ENCODE measurements at places on chromosomes 5 and 9.

DNA sequence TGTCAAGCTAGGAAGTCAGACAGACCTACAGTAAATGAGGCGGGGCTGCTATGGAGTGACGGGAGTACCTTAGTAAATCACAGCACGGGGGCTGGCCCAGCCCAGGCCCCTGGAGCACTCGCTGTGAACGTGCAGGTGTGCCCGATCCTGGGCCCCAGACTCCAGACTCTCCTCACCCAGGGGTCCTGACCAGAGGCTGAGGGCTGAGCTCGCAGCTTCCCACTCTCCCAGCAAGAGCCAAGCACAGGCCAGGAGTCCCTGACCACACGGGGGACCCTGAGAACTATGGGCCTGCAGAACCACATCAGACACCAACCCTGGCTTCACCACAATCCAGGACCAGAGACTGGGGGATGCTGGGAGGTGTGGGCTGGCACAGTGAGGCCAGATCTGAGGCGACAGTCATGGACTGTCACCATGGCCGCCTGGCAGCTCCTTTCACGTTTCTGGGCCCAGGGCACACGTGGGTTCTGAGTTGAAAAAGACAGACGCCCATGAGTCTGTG lies 73.4 kb downstream of the ADAMTS2 start:
- no peak for DNase-seq

GRCh38 chr5:115544043-115544435 lies 536 bp downstream of the FEM1C start:
- peak; percentile 25 for DNase-seq

DNA sequence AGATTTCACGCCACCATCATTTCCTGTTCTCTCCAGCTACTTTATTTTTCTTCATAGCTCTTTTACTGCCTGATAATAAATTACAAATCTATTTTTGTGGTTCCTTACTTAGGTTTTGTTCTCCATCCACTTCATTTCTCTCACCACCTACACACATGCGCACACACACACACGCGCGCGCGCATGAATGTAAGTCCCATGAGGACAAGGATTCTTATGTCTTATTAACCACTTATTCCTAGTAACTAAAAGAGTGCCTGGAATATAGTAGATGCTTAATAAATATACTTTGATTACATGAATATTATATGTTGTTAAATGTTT lies 116.5 kb downstream of the TRPM6 start:
- no peak for DNase-seq

DNA sequence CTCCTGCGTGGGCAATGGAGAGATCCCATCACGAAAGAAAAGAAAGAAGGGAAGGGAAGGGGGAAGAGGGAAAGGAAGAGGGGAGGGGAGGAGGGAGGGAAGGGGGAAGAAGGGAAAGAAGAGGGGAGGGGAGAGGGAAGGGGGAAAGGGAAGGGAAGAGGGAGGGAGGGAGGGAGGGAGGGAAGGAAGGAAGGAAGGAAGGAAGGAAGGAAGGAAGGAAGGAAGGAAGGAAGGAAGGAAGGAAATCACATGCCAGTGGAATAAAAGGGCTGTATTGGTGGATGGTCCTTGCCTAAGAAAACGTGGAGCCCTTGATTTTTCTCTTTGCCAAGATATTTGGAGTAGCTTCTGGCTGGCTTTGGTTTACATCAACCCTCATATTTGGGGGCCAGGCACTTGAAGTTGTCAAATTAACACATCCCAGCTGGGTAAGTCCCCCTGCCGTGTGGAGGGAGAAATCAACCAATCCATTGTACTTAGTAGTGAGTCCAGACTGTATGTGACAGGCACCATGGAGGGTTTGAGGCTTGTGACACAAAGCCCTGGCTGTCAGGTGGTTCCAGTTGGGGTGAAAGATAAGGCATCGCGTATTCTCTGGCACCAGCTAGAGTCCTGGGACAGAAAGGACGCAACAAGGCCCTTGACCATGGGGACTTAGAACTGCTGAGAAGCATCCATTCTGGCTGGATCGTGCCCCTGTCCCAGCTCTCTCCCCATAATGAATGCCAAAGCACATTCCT lies 23.7 kb downstream of the IDNK start:
- no peak for DNase-seq

DNA sequence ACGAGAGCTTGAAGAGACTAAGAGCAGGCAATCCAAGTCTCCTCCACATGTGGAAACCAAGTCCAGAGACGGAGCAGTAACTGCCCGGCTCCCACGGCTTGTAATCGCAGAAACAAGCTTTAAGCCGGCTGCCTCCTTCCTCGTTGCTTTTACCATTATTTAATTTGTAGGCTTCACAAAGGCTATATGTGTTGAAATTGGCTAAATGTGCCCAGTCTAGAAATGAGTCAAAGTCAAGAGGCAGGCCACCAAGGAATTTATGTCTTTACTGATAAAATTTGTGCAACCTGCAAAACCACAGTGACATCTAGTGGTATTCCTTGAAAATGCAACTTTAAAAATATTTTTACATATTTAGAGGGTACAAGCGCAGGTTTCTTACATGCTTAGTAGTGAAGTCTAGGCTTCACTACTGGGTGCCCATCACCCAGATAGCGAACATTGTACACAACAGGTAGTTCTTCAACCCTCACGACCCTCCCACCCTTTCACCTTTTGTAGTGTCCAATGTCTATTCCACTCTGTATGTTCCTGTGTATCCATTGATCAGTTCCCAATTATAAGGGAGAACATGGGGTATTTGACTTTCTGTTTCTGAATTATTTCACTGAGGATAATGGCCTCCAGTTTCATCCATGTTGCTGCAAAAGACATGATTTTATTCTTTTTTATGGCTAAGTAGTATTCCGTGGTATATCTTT lies 33.5 kb upstream of the EBF1 start:
- no peak for DNase-seq

DNA sequence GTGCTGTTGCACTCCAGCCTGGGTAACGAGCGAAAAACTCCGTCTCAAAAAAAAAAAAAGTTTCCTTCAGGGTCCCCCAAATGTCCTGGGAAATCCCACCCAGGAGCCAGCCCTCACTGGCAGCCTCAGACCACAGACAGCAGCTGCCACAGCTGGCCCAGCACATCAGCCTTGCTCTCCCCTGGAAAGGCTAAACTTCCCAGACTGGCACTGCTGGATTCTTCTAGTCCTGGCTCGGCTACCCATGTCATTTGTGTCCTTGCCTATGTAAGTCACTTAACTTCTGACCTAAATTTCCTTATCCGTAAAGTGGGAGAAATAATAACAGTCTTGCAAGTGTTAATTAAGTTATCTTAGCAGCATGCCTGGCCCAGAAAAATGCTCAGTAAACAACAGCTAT lies 8.6 kb upstream of the PRRC2B start:
- DNase-seq, result no peak

DNA sequence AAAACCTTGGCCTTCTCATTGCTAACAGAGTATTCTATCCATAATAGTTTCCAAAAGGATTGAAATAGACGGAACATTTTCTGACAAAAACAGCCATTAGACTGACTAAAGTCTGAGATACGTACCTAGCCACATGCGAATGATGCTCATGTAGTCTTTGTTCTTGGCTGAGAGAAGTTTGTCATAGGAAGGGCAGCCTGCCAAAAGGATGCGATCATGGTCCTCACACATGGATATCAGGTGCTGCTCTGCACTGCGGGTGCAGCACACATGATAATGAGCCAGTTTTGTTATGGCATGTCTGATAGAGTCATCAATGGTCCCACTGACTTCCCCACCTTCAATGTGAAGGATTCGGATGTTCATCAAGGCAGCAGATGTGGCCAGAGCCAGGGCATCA lies 12.3 kb downstream of the GNE start:
- no peak for DNase-seq

DNA sequence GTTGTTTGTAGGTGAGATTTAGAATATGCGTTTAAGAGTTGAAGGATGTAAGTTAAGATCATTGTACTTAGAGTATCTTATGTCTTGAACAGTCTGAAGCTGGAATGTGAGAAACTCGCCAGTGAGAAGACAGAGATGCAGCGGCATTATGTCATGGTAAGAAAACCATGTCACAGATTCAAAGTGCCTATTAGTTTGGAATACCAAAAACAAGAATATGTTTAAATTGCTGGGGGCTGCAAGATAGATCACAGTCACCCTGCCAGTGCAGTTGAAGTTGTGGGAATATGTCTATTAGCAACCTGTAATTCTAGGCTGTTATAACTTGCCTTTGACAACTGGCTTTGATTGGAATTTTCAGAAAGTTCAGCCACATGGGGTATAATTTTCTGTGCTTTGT lies 3.0 kb downstream of the TLE4 start:
- DNase-seq, result no peak

GRCh38 chr5:30103052-30103451 lies 1090.4 kb upstream of the CDH6 start:
- no peak for DNase-seq

DNA sequence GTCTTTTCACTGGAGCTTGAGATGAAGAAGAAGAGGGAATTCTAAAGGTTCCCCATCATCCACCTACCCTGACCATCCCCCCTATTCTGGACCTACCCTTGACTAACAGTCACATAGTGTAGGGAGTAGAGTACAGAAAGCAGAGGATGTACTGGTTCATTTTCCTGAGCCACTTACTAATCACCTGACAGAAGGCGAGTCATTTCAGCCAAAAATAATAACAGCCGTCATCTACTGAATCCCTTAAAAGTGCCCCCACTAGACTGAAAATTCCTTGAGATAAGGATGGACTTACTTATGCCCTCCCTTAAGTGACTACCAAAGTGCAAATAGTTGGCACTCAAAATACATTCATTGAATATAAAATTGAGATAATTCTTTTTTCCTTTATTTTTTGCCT lies 112.2 kb downstream of the FOXD1 start:
- DNase-seq, result no peak

DNA sequence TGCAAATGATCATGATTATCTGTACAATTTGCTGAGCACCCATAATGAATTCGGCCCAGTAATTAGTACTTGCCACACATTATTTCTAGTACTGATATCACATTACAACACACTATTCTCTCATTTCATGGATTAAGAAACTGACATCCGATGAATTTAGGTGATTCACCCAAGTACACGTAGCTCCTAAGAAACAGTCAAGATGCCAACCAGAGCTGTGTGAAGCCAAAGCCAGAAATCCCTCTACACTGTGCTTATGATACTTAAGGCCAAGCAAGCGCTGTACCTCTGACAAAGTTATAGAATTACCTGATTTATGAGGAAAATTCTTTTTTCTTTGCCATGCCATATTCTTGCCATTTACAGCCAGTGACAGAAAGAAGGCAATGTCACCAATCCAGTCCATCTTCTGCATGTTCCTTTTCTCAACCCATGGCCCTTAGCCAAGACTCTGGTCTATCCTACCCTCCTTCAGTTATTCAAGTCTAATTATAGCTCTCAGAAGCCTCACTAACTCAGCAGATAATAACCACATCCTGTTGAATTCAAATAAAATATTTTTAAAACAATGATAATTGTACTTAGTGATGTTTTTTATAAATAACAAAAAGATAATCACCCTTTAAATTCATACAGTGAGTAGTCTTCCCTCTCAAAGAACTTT lies 74.3 kb upstream of the PTGER4 start:
- DNase-seq, result no peak

- no peak for DNase-seq
Observed at GRCh38 chr9:86652736-86653135, 294.6 kb downstream of the GAS1 start.

GRCh38 chr9:104914466-104914865 lies 13.5 kb downstream of the ABCA1 start:
- DNase-seq, result no peak

DNA sequence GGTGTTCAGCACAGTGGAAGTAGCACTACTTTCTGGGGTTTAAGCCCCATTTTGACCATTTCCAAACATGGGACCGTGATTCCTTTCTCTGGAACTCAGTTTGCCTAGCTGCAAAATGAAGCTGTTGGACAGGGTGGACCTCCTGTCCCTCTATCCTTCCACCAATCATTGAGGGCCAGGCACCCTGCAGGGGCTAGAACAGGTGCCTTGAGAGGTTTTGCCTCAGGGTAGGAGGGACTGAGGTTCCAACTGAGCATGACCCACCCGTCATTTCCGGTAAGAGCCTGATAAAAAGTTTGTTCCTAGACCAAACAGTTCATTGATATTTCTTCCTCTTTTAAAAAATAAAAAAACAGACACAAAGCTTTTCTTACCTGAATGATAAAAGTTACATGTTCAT lies 116.5 kb downstream of the MVB12B start:
- no peak for DNase-seq

- no peak for DNase-seq
Observed at GRCh38 chr5:117594166-117594565, 1019.5 kb upstream of the SEMA6A start.

- DNase-seq, result no peak
Observed at GRCh38 chr9:10041726-10042229, 571.0 kb downstream of the PTPRD start.

GRCh38 chr9:78357165-78357873 lies 60.4 kb downstream of the PSAT1 start:
- DNase-seq, result no peak

GRCh38 chr9:124220946-124221451 lies 36.8 kb upstream of the NEK6 start:
- DNase-seq, result no peak

DNA sequence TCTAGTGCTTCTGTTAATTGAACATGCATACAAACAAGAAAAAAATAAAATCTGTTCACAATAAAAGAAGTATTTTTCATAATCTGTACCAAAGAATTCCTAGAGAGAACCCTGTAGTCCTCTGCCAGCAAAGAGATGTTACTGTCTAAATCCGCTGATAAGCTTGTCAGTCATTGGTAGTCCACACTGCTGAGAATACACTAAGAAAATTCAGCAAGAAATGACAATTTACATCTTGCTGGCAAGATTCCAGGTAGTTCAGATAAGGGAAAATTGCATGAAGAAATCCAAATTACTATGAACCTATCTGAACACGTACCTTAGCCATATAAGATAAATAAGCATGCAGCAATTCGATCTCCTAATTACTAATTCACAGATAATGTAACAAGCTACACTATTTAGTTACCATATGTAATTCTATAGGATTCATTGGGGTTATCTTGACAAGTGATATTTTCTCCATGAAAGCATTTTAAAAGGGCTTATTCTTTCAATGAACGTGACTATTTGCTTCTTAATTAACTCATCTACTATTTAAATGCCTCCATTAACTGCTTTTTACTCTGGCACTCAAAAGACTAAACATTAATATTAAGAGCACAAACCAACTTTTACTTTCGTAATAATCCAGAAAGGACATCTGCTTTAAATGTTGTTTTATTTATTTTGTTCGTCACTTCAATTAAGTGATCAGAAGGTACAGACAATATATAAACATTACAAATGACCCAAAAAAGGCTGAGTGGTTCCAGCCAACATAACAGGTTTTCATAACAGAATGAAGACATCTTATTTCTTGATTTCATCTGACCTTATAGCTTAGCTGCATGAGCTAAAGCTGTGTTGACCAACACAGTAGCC lies 9.7 kb downstream of the MPDZ start:
- DNase-seq, result no peak

GRCh38 chr9:131880833-131881583 lies 141.1 kb upstream of the RAPGEF1 start:
- no peak for DNase-seq

- DNase-seq, result no peak
Observed at GRCh38 chr5:35487233-35488025, 130.2 kb upstream of the SPEF2 start.
